ENCODE measurements at places on chromosomes 6 and 20.
A peak's percentile ranks its signal among the peaks of the same experiment; 100 is the strongest.

GRCh38 chr6:135830452-135830881, 21.0 kb upstream of the PDE7B start:
- DNase-seq, result no peak

DNA sequence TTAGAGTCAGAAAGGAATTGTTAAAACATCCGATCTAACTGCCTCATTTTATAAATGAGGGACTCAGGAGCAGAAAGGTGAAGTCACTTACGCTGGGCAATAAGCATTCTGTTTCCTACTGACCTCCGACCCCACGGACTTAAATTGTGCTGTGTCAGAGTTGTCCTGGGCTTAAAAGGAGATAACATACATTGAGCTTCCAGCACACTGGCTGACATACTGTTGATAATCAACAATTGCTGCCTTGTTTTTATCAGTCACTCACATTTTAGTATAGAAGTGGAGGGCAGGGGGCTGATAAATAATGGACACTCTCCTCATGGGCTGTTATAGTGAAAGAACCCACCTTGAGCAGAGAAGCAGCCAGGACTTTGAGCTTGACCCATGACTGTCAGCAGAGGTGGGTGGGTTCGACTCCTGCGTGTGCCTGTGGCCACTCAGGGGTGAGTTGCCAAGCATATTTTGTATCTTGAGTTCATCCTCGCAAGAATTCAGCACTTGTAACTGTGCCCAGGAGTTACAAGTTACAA, 166.5 kb upstream of the JARID2 start:
- DNase-seq, result no peak

- no peak for DNase-seq
These were observed 31.8 kb upstream of the PBOV1 start for GRCh38 chr6:138250053-138250452.

GRCh38 chr20:32823078-32823477, 3.3 kb downstream of the MAPRE1 start:
- peak; percentile 14 for DNase-seq

- DNase-seq, result no peak
These were observed 9.1 kb downstream of the CASS4 start for GRCh38 chr20:56420940-56421688.

DNA sequence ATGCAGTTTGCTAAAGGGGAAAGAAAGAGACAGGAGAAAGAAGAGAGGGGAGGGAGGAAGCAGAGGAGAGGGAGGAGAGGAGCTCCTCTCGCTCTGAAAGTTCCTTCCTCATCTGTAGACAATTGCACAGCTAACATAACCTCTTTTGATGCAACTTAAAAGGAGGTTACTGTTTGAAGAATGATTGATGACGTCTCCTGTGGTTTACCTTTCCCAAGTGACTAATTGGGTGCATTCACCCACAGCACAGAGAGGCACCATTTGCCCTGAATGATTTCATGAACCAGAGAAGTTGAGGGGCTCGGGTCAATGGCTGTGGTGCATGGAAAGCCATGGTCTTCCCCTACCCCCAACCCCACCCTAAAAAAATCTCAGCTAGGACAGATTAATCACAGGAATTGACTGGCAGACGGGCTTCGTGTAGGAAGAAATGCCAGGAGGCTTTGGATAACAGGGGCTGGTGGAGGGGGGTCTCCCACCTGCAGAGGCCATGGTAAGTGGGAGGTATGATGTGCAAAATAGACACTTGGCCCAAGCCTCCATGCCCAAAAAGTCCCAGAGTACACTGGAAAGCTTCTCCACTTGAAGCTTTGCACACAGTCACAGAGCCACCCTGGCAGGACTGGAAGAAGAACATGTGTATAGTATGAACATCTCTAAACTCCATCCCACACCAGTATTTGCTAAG, 213.7 kb downstream of the ANKRD60 start:
- DNase-seq, result no peak

- no peak for DNase-seq
These were observed 28.2 kb upstream of the STX16 start for GRCh38 chr20:58622671-58623578.

- no peak for DNase-seq
These were observed 22.8 kb downstream of the SRSF3 start for GRCh38 chr6:36616893-36617521.

DNA sequence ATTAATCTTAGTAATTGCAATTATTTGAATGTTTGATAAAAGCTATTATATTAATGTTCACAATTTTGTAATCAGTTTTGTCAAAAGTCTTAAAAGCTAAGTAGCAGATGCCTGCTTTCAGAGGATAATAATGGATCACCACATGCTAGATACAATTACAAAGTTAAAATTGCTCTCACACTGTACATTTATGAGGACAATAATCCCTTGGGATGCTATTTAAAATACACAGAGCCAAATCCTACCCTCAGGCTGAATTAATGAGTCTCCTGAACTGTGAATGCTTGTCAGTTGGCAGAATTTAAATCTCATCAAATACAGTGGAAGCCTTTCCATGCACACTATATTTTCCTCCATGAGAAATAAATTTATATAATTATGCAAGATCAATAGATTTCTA, 153.3 kb upstream of the SYNCRIP start:
- no peak for DNase-seq

- no peak for DNase-seq
These were observed 124.3 kb upstream of the TMEM170B start for GRCh38 chr6:11413117-11413687.

DNA sequence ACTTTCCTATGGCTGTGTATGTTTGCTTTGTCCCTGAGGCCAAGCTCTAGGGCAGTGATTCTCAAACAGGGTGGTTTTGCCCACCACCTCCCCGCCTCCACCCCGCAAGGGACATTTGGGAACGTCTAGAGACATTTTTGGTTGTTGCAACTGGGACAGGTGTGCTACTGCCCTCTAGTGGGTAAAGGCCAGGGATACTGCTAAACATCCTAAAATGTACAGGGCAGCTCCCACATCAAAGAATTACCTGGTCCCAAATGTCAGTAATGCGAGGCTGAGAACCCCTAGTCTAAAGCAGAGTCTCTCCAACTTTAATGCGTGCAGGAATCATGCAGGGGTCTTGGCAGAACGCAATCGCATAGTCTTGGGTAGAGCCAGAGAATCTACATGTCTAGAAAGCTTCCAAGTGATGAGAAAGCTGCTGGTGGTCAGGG, 5.1 kb downstream of the KCNS1 start:
- DNase-seq, result peak; percentile 52

- DNase-seq, result no peak
These were observed 268.3 kb upstream of the ARID1B start for GRCh38 chr6:156508923-156509322.

GRCh38 chr6:40425192-40425919, 161.8 kb downstream of the LRFN2 start:
- no peak for DNase-seq

- no peak for DNase-seq
These were observed 115.2 kb downstream of the PSMB1 start for GRCh38 chr6:170437719-170438401.

- no peak for DNase-seq
These were observed 117.1 kb upstream of the PREP start for GRCh38 chr6:105519954-105520353.

- no peak for DNase-seq
These were observed 423.6 kb downstream of the HAO1 start for GRCh38 chr20:7516621-7517111.

- DNase-seq, result no peak
These were observed 240.6 kb upstream of the RAB32 start for GRCh38 chr6:146302994-146303393.

DNA sequence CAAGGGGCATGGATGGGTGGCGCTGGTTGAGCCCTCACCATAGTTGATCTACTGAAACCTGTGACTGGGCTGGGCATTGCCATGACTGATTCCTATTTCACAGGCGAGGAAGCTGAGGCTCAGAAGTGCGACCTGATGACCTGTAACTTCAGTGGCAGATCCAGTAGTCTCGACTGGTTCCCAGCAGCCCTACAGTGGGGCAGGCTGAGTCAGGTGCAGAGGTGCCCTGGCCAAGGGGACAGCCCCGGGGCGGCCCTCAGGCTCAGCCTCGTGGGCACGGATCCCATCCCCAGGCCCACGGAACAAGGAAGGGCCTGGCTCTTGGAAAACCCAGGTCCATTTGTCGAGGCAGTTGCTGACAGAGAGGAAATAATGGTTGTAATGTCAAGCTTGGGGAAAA, 283.0 kb downstream of the CDH4 start:
- no peak for DNase-seq

DNA sequence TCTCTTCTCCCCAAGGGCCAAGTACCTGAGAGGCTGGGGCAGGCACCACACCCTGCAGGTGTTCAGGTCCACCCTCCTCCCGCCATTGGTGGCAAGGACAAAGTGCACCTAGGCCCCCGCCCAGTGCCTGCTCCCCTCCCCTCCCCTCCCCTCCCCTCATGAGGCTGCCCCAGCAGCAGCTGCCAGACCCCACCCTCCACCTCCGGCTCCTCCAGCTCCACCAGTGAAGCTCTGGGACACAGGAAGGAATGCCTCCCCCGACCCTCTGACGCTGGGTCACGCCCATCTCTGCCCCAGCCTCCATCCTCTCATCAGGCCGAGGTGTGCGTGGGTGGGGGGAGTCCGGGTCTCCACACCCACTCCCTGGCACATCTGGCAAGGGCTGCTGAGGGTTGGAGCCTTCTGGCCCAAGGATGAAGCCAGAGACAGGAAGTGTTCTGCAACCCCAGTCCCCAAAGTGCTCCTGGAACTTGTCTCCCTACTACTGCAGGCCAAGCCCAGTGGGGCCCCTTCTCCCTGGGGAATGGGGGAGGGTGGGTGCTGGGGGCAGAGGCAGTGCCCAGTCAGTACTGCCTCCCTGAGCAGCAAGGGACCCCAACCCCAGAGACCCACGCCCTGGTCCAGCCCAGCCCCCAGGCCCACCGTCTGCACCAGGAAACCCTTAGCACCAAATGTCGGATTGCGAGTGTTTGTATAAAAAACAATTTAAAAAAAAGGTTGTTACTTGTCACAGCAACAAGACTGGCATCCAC, 1.6 kb upstream of the UCKL1 start:
- DNase-seq, result no peak

DNA sequence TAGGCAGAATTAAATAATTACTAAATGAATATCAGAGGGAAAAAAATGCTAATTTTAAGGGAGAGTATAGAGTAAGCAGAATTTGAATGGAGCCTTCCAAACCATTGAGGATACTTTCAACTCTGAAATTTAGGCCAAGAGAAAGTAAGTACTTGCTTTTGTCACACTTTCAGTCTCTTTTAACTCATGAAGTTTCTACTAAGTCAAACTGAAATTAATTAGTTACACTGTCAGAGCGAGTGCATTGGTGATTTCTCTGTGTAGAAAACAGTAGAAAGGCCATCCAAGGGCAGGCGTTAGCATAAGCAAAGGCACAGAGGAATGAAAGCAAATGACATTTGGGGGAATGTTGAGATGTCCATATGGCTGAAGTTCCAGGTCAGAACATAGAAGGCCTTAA, 92.9 kb downstream of the PLEKHG1 start:
- DNase-seq, result no peak

DNA sequence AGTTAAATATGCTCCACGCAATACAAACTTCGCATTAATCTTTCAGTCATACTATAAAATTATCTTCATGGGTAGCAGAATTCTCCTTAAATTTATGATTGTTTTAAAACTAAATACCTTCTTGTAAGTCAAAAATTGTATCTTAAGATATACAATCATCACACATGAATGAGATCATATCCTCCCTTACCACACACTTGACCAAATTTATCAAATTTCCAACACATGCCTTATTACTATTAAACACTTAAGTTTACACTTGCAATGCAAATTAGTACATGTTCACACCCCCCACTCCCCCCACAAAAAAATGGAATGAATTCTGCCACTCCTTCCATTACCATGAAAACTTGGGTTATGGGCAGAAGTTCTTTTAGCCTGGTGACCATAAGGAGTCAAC, 13.8 kb downstream of the RANBP9 start:
- no peak for DNase-seq

DNA sequence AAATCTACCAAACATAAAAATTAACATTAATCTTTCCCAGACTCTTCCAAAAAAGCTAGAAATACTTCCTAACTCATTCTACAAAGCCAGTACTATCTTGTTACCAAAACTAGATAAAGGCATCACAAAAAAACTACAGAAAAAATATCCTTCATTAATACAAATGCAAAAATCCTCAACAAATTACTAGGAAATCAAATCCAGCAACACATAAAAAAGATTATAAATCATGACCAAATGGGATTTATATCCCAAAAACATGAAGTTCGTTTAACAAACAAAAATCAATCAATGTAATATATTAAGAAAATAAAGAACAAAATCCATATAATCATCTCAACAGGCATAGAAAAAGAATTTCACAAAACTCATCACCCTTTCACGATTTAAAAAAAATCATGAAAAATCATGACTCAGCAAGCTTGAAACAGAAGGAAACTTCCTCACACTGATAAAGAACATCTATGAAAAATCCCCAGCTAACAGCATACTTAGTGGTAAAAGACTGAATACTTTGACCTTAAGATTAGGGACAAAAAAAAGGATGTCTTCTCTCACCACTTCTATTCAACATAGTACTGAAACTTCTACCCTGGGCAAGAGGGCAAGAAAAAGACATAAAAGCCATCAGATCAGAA, 43.2 kb downstream of the RANBP9 start:
- DNase-seq, result no peak

DNA sequence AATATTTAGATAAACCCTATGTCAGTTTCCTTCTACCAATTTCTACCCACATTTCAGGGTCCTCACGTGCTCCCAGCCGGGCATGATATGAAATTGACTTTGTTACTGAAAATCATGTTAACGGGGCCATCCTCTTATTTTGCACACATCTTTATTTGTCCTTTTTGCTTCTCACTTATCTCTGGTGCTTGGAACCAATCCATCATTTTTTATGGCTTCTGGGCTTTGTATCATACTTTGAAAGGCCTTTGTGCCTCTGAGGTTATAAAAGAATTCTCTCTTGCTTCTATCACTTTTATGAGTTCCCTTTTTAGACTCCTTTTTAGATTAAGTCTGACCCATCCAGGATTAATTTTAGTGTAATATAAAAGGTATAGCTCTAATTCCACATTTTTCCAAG, 117.1 kb upstream of the PRND start:
- no peak for DNase-seq

DNA sequence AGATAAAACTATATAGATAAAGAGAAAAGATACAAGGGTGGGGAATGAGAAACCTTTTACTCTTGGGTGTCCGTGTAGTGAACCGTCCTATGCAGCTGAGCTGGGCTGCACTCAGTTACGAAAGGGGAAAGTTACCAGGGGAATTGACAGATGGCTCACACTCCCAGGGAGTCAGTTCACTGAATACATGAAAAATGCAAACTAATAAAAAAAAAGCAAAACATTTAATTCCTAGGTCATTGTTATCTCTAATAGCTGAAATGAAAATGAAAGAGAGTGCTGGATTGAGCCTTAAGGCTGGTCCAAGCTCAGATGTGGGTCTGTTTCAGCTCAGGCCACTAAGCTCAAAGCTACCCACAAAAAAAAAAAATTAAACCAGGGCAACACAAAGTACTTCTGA, 138.0 kb downstream of the THBS2 start:
- DNase-seq, result no peak
